Right cardiac atrium (tissue), 5 donors: ENCODE measurements at places on chromosomes 4 and X.

GRCh38 chrX:154030266-154030665, 10.6 kb upstream of the IRAK1 start:
- no peak for DNase-seq

GRCh38 chr4:136939781-136940180, 592.5 kb downstream of the PCDH18 start:
- no peak for DNase-seq

DNA sequence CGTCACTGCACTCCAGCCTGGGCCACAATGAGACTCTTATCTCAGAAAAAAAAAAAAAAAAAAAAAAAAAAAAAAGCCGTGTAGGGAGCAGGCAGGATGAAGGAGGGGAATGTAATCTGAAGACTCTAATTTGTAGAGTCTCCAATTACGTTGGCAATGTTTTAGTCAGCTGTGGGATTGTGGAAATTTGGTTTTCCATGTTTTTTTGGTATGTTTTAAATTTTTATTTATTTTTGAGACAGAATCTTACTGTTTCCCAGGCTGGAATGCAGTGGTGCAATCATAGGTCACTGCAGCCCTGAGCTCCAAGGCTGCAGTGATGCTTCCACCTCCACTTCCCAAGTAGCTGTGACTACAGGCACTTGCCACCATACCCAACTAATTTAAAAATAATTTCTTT, 56.5 kb downstream of the NSD2 start:
- DNase-seq, result no peak

GRCh38 chr4:147780137-147780777, 48.4 kb downstream of the ARHGAP10 start:
- DNase-seq, result peak; percentile 68
